ENCODE measurements at places on chromosomes 2 and 18.

- DNase-seq = no peak
These were observed 113.4 kb downstream of the MC4R start for GRCh38 chr18:60259052-60259681.

DNA sequence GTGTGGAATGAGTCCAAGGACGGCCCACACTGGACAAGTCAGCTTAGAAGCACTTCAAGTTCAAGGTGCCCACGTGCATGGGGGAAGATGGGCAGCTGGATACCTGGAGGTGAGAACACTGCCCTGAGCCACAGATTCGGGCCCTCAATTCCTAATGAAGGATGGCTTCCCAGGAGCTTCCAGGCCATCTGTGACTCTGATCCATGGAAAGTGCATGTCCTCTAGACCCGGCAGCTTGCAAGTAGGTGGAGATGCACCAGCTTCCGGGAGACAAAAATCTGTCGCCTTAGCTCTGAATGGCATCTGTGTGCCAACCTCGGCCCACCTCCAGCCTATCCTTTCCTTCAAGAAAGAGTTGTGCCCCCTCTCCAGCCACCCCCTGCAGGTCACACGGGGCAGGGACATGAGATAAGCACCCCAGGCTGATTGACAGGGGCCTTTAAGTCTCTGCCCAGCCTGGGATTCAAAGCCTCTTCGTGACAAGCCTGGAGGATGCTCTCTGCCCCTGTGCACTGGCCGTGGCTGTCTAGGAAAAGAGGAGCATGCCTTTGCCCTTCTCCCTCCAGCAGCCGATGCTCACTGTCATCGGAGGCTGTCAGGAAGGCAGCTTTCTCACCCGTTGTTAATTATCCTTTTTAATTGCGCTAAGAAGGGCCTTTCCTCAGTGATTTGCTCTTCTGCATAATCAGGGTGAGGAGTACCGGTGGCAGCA lies 65.5 kb downstream of the BIN1 start:
- no peak for DNase-seq

- no peak for DNase-seq
These were observed 54.3 kb downstream of the TMX3 start for GRCh38 chr18:68660354-68661183.

GRCh38 chr2:222851956-222852617 lies 8.7 kb upstream of the ACSL3 start:
- DNase-seq = no peak

GRCh38 chr2:117859532-117859911 lies 45.0 kb downstream of the DDX18 start:
- no peak for DNase-seq

DNA sequence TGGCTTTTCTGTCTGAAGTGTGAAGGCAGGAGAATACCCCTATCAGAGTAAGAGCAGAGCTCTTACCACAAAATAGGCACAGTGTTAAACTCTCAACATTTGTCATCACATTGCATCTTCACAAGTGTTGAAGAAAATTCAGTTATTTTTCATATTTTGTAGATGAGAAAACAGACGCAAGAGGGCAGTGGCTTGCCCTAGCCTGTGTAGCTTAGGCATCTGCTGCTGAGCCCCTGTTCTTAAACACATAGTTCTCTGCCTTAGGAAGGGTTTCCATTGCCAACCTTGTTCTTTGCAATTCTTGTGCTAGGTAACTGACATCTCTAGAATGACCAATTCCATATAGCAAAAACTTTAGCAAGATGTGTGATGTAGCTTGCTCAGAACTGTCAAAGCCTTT lies 112.7 kb upstream of the RMDN2 start:
- DNase-seq = no peak

- no peak for DNase-seq
These were observed 8.6 kb upstream of the ATP6V1B1 start for GRCh38 chr2:70927138-70927537.

GRCh38 chr2:188307850-188308283 lies 16.2 kb downstream of the GULP1 start:
- no peak for DNase-seq

GRCh38 chr2:161206471-161207032 lies 46.3 kb downstream of the TANK start:
- no peak for DNase-seq

DNA sequence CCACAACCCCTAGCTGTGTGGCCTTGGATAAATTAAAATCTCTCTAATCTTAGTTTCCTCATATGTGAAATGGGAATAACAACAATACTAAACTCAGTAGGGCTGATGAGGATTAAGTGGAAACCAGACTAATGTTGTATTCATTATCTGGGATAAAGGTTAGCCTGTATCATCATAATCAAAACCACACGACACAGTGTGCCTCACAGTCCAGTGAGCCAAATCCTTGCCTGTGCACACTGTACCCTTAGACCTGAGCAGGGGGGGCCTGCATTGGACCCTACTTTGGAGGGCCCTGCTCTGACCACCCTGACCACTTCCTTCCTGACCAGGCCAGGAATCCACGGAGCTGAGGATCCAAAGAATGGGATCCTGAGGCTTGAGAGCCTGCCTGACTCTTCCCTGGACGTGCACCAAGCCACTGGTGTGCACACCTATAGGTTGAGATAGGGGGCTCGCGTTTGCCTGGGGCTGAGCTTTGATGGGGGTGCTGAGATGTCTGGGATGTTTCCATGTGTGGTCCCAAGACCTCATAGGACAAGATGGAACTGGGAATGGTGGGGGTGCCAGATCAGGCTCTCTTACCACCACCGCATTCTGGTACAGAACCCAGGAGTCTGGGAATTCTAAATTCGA lies 69.7 kb downstream of the TGOLN2 start:
- DNase-seq = no peak

- DNase-seq = no peak
These were observed 24.0 kb upstream of the MARCO start for GRCh38 chr2:118918017-118918416.

DNA sequence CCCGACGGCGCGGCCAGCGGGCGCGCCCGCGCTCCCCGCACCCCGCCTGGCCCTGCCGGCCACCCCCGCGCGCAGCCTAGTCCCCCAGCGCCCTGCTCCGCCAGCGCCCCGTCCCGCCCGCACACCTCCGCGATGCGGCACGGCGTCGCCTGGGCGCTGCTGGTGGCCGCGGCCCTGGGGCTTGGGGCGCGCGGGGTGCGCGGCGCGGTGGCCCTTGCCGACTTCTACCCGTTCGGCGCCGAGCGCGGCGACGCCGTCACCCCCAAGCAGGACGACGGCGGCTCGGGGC lies 232 bp downstream of the SNED1 start:
- DNase-seq = no peak

DNA sequence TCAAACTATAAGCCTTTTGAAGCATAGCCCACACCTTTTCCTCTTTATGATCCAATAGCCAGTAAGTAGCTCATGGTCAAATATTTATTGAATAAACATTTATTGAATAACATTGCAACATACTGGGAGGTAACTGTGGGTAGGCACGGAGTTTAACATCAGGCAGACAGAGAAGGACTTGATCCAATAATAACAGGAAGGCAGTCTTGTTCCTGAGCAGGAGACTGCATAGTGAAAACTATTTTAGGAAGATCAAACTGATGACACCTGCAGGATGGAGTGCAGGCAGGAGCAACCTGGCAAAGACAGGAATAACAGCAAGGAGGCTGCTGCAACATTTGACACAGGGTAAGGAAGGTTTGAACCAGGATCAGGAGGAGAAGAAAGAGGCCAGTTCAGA lies 3.1 kb upstream of the DCTN1 start:
- DNase-seq = no peak

GRCh38 chr2:111205774-111206173 lies 85.1 kb downstream of the BCL2L11 start:
- DNase-seq = no peak

DNA sequence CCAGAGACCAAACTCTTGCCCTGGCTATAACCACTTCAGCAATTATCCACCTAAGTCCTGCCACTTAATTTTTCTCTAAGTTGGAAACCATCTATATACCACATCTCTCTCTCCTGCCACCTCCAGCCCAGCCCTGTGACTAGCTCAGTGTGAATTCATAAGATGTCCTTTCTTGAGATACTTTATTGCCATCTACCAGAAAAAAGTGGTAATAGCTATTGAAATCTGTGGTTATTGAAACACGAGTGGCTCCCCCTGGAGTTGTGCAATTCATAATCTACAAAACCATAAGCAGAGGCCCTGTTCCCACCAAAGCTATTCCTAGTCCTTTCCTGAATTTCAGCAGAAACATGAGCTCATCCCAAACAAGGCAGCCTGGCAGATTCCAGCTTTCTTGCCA lies 324.0 kb downstream of the TXNL1 start:
- DNase-seq = no peak

DNA sequence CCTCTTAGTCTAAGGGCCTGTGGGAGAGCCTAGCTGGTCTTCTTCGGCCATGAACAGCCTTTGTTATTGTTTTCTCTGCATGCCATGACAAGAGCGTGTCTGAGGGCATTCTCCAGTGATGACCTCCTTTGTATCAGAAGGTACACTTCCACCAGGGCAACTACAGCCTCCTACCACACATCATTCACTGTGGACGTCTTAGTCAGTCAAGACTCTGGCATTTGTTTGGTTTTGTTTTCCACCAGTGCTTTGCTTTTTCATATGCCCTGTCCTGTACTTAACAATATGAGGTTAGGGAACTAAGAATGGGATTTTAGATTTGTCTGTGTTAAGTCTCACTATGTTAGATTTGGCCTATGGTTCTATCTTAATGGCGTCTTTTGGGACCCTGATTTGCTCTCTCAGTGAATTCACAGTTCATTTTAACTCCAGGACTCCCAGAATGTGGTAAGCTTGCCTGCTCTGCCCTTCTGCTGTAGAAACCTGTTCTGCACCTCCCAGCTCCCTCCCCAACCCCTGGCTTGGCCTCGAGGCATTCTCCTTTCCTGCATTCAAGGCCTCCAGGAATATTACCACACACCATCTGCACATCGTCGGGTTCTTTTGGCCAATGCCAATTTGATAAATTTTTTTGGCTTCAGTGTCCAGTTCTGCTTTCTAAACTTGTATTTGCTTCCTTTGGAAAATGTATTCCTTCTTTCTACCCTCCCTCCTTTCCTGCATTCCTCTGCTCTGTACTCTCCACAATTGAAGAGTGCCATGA lies 42.8 kb upstream of the IL1R1 start:
- no peak for DNase-seq

DNA sequence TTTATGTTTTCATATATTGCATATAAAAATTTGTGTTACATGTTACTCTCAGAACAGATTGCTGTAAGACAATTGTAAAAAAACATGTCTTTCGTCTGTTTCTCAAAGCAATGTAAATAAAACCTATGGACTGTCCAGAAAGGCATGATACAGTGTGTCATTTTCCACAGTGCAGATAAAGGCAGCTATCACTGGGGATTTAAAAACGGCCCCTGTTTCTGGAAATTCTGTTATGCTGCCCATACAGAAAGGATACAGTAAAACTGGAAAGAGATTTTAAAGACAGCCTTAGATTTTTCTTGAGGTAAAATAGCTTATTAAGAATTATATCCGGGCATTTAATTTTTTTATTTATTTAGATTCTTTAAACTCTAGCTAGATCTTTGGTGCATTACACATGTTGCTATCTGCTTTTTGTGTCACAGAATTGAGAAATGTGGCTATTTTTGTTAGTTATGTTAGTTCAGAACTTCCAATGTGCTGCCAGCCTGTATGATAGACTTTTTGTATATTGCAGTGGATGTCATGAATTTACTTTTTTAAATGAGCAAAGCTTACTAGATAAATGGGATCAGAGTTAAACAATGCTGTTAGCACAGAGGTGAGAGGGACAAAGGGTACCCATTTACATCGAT lies 859 bp upstream of the INO80D start:
- no peak for DNase-seq

DNA sequence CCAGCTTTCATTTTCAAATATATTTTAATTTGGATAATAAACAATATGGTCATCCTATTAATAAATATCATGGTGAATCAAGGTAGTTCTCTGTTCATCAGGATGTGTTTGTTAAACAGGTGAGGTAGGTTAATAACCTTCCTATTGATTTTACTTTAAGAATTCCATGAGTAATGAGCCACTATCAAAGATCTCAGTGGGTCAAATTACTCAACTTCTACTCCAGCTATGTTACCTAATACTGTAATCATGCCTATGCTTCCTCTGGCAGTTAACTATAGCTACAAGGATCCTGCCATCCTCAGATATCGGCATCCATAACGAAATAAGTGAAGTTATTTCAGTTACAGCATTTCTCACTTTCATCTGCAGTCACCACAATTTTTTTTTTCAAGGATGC lies 289.6 kb upstream of the SLC8A1 start:
- DNase-seq = no peak

- no peak for DNase-seq
These were observed 214.2 kb upstream of the ACVR2A start for GRCh38 chr2:147630585-147630984.

- DNase-seq = no peak
These were observed 264.4 kb downstream of the NEDD4L start for GRCh38 chr18:58308463-58308862.
